ENCODE measurements at places on chromosomes 6 and 20.

DNA sequence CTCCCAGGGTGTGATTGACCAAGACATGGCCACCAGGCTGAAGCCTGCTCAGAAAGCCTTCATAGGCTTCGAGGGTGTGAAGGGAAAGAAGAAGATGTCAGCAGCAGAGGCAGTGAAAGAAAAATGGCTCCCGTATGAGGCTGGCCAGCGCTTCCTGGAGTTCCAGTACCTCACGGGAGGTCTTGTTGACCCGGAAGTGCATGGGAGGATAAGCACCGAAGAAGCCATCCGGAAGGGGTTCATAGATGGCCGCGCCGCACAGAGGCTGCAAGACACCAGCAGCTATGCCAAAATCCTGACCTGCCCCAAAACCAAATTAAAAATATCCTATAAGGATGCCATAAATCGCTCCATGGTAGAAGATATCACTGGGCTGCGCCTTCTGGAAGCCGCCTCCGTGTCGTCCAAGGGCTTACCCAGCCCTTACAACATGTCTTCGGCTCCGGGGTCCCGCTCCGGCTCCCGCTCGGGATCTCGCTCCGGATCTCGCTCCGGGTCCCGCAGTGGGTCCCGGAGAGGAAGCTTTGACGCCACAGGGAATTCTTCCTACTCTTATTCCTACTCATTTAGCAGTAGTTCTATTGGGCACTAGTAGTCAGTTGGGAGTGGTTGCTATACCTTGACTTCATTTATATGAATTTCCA lies 4.6 kb upstream of the SNRNP48 start:
- no peak for DNase-seq

GRCh38 chr20:52153896-52154295 lies 37.7 kb downstream of the ZFP64 start:
- no peak for DNase-seq

GRCh38 chr6:32187009-32187709 lies 2.8 kb downstream of the PBX2 start:
- no peak for DNase-seq

GRCh38 chr6:167829513-167829912 lies 2.8 kb downstream of the AFDN start:
- DNase-seq = no peak

DNA sequence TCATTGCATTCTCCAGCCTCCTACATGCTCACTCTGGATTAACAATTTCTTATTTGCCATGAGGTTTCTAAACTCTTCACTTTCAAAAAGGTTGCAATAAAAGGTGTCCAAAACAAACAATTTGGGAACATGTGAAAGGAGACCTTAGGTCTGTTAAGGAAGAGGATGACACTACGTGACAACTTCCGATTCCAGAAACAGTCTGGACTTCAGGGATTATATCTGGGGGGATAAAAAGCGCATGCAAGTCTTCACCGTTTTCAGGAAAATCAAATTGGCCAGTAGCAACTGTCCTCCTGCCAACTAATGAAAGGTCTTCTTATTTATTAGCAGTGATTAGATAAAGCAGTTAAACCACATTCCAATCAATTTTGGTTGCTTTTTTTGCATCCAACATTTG lies 1.8 kb downstream of the ZDHHC14 start:
- DNase-seq = no peak

- no peak for DNase-seq
These were observed 569.2 kb downstream of the TFAP2B start for GRCh38 chr6:51387907-51388306.

DNA sequence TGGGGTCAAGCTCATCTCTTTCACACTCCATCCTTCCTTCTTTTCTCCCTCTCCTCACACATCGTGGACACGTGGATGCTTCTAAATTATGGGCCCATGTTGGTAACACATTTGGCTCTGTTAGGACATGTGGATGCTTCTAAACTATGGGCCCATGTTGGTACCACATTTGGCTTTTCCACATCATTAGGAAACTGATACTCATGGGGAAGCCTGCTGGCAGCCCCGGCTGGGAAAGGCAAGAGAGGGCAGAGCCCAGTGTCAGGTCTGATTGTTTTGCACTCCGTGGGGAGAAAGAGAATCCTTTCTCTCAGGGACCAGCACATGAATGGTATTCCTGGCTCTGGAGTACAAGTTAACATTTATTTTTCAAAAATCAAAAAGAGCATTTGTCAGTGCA lies 4.0 kb upstream of the CST1 start:
- no peak for DNase-seq

GRCh38 chr6:168711666-168712300 lies 270.8 kb downstream of the SMOC2 start:
- DNase-seq = no peak

GRCh38 chr20:49698477-49698876 lies 15.2 kb downstream of the B4GALT5 start:
- no peak for DNase-seq

GRCh38 chr6:129393654-129394053 lies 316.3 kb downstream of the ARHGAP18 start:
- DNase-seq = no peak

- no peak for DNase-seq
These were observed 43.3 kb downstream of the SPATA2 start for GRCh38 chr20:49872056-49872455.

GRCh38 chr6:39240155-39240757 lies 11.0 kb upstream of the KCNK5 start:
- no peak for DNase-seq

- no peak for DNase-seq
These were observed 21.2 kb upstream of the VSTM2L start for GRCh38 chr20:37881601-37882343.

- no peak for DNase-seq
These were observed 11.4 kb downstream of the MRPL14 start for GRCh38 chr6:44115866-44116265.

DNA sequence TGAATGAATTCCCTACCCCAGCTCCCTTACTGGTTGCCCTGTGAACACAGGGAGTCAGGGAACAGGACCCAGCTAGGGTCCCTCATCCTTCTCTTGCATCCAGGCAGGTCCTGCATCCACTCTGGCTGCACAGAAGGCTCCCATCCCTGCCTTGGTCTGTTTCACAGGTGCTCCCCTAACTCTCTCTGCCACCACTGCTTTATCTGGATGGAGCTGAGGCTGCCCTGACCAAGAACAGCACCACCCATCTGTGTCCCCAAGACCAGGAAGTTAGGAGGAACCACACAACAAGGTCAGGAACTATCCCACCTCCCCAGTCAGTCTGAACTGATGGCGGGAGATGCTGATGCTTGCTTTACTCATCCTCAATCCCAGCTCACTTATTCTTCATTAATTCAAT lies 16.2 kb upstream of the HLA-G start:
- no peak for DNase-seq

DNA sequence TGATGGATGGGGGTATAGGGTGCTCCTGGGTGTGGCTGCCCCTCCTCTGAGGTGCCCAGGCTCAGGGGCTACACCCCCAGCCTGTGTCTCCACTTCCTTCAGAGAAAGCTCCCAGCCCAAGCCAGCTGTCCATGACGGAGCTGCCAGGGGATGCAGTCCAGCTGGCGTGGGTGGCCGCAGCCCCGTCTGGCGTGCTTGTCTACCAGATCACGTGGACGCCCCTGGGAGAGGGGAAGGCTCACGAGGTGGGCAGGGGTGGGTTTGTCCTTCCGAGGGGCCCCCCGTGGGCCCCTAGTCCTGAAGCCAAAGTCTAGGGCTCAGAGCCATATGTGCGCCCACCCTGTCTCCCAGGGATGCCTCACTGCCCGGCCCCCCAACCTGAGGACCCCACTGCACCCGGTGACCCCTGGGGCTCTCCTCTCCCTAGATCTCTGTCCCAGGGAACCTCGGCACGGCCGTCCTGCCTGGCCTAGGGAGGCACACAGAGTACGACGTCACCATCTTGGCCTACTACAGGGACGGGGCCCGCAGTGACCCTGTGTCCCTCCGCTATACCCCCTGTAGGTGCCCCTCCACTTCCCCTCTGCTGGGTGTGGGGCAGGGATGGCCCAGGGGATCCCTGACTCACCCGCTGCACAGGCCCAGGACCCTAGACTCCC lies 19.8 kb downstream of the COL20A1 start:
- DNase-seq = no peak

DNA sequence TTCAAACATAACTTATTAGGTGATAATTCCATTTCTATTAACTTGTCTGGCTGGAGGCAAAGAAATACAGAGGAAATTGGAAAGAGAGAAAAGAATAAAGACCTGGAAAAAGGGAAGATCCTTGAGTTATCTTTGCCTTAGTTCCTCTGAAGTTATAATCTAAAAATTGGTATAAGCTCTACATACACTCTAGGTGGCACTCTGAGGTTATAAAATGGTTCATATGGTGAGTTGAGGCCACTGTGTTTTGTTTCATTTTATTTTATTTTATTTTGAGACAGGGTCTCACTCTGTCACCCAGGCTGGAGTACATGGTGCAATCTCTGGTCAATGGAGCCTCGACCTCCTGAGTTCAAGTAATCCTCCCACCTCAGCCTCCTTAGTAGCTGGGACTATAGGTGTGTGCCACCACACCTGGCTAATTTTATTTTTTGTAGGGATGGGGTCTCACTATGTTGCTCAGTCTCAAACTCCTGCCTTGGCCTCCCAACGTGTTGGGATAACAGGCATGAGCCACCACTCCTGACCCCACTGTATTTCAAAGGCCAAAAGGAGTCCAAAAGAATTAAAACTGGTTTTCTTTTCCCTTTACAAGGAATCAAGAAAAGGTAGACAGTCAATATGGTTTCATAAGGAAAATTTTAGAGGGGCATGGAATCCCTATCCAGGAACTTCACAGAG lies 19.4 kb downstream of the GPX6 start:
- DNase-seq = no peak

DNA sequence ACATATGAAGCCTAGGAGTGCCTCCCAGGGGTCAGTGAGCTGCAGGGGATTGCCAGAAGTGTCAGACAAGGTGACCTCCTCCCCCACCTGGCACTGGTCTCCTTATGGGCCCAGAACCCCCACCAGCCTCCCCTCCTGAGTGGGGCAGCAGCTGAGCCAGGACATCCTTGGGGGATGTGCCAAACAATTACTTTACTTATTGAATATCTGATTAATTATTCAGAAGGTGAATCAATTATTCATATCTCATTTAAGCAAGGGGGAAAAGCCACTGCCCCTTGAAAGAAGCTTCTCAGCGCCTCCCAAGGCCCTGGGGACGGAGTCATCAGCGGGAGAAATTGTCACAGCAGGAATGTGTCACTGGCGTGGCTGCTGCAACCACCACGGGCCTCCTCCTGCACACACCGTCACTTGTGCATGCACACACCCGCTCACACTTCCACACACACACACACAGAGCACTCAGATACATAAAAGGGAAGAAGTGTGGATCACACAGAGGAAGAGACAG lies 123.4 kb upstream of the MAFB start:
- DNase-seq = no peak

DNA sequence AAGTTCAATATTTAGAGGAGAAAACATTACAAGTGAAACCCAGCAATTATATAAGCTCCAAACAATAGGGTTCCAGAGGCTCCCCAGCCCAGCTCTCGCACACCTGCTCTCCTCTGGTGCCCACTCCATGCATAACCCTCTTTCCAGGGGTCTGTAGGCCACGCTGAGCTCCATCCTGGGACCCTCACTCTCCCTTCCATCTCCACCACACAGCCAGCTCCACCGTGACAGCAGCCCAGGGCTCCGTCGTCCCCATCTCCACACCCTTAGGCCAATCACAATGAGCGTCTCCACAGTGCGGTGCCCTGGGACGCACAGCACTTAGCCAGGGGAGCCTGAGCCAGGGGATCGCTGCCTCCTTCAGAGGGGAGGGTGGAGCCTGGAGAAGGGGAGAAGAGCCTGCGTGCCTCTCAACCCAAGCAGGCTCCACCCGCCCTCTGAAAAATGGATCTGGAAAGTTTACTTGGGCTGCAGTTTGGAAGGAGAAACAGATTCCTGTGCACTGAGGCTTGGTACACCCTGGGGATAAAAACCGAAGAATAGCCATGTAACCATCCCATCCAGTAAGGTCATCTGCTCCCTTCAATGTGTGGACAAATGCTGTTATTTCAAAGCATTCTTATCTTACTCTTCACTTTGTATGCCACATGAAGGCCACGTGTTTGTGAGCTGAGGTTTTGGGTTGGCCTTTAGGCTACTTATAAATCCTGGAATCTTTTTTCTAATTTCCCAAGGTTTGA lies 72.4 kb upstream of the GGTLC1 start:
- DNase-seq = no peak

GRCh38 chr6:69907981-69908498 lies 41.7 kb downstream of the COL19A1 start:
- DNase-seq = no peak

DNA sequence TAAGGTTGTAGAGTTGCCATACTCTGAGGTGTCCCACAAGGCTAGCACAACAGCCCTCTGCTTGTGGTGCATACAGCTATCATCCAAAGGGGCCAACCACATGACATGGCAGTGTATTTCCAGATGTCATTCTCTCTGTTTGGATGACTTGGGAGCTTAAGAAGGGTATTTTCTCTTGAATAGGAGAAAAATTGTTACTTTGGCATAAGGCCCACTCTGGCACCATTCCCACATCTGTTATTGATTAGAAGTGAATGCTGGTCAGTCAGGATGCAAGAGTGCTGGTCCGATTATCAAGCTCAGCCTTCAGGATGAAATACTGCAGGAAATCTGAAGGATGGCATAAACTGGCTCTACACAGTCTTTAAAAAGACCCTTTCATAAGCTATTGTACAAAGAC lies 83.6 kb upstream of the C20orf144 start:
- no peak for DNase-seq

GRCh38 chr20:62752671-62753501 lies 43.4 kb upstream of the MRGBP start:
- no peak for DNase-seq

DNA sequence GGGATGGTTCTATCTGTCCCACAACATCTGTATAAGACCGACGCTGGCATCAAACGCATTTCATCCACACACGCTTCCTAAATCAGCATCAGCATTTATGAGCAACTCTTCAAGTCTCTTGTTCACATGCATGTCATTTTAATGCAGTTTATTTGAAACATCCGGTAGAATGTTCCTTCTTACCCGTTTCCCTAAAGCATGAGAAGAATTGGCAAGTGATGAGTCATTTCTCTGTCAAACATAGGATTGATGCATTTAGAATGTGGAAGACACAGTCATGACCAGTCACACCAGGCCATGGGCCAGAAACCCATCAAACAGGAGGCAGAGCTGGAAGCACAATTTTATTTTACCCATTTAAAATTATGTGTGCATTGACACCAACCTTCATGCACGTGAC lies 122.8 kb downstream of the UST start:
- no peak for DNase-seq

- no peak for DNase-seq
These were observed 333.8 kb downstream of the PKHD1 start for GRCh38 chr6:51753635-51754034.

- no peak for DNase-seq
These were observed at the start of gene ARHGAP40 for GRCh38 chr20:38601216-38602184. Gene ARHGAP40, plus strand, starts transcription at chr20:38601809.

GRCh38 chr6:2237001-2237400 lies 8.4 kb downstream of the GMDS start:
- no peak for DNase-seq
